CD4-positive, alpha-beta T cell treated with Interleukin-15 for 4 hours (primary cell): ENCODE measurements at places on chromosomes 4 and X.

GRCh38 chr4:136831553-136831952, 700.7 kb downstream of the PCDH18 start:
- DNase-seq, result no peak

- no peak for DNase-seq
Measured at GRCh38 chr4:14384824-14385223, 617.5 kb upstream of the CPEB2 start.

GRCh38 chrX:9429767-9430166, 35.1 kb upstream of the TBL1X start:
- no peak for DNase-seq

GRCh38 chr4:88728146-88728545, 30.5 kb upstream of the NAP1L5 start:
- DNase-seq, result no peak

GRCh38 chrX:104564921-104565703, 887 bp upstream of the IL1RAPL2 start:
- no peak for DNase-seq

GRCh38 chrX:12811658-12812057, 20.4 kb downstream of the PRPS2 start:
- no peak for DNase-seq
